NCI-H2029 treated with DMSO at 0.1 percent for 48 hours (cell line): ENCODE measurements at places on chromosomes 5 and 9.

- no peak for DNase-seq
These were observed 21.8 kb upstream of the PRUNE2 start for GRCh38 chr9:76927540-76928240.

- no peak for DNase-seq
These were observed 35.2 kb downstream of the MARVELD2 start for GRCh38 chr5:69450116-69450515.

GRCh38 chr9:108133101-108133500, 643.5 kb upstream of the KLF4 start:
- no peak for DNase-seq

- DNase-seq = no peak
These were observed 219.6 kb downstream of the DENND1A start for GRCh38 chr9:123710299-123710698.

DNA sequence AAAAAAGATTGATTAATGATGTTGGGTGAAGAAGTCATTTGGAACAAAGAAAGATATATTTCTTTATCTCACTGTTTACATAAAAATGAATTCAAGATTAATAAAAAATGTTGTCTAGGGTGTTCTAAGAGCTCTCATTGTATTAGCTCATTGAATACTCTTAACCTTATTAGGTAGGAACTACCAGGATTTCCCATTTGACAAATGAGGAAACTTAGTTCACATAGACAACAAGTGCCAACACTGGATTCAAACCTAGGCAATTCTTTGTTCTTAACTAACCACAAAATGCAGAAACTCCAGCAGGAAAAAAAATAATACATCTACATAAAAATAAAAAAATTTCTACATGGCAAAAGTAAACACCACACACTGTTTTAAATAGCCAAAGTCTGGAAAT, 175.8 kb downstream of the RAPGEF6 start:
- no peak for DNase-seq

DNA sequence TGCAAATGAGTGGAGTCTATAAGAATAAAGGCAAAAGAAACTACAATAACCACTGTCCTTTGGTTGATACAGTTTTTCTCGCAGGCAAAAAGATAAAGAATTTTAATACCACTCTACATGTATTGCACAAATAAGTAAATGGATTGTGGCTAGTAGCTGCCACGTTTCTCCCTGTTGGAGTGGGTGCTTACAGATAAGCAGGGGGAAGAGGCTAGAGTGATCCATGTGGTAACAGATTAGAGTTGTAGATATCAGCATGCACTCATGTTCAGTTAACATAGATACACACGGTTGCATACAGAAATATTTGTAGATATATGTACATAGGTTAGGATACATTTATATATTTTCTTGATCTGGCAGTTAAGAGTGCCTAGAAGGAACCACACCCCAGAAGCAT, 179.5 kb downstream of the ARHGEF28 start:
- DNase-seq = no peak

- no peak for DNase-seq
These were observed 59.4 kb upstream of the PTPN3 start for GRCh38 chr9:109557481-109557880.

- no peak for DNase-seq
These were observed 86.3 kb downstream of the AK8 start for GRCh38 chr9:132791699-132792240.

DNA sequence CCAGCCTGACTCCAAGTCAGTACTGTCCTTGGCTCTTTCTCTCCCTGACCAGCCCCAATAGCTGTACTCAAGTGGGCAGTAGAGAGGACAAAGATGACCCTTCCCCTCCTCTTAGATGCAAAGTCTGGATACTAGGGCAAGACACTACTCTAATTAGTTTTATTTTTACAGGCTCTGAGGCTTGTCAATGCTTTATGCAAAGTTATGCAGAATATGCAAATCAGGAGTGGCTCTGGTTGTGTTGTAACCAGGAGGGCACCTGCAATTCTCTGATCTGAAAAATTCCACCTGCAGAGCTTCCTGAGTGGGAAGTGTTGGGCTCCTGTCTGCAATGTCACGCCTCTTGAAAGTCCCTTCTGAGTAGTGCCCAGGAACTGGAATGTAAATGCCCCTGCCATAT, 201.5 kb downstream of the RGS3 start:
- DNase-seq = no peak

DNA sequence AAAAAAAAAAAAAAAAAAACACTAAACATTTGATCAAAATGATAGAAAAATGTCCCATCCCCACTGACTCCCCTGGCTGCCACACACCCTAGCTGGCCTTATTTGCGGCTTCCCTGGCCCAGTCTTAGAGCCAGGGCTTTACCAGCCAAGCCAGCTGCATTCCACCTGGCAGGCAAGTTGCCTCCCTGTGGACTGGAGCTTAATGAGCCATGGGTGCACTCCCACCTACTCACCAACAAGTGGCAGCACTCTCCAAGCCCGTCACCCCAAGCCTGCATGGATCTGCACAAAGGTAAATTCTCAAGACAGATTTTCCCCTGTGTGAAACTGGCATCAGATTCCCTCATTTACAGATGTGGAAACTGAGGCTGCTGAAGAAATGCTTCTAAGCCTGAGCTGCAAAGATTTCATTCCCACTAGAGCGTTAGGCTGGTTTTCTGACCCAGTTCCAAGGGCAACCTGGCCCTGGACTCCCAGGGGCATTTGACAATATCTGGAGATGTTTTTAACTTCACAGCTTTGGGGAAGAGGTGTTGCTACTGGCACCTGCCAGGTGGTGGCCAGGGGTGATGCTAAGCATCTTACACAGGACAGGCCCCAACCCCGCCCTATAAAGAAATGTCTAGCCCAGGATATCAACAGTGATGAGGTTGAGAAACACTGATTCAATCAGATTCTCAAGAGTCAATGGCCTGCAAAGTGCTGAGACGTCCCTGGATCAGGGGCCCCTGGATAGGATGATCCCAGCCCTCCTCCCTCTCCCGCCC, 21.9 kb upstream of the VDAC1 start:
- DNase-seq = no peak

- DNase-seq = no peak
These were observed 3.3 kb downstream of the MUSK start for GRCh38 chr9:110671849-110672248.

DNA sequence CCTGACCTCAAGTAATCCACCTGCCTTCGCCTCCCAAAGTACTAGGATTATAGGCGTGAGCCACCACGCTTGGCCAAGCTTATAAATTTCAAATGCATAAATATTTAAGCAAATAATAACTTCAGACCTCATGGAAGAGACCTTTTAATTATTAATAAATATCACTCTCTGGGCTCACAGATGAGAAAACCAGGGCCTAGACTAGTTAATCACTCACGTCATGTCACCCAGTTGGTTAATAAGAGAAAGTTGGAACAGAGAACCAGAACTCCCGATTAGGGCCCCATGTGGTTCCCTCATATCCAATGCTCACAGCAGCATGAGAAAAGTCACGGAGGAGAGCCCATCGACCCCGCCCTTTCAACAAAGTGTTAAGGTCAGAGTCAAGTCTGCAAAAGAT, 79.3 kb downstream of the EPB41L4A start:
- no peak for DNase-seq

GRCh38 chr9:72827950-72828731, 124.7 kb downstream of the ALDH1A1 start:
- DNase-seq = no peak

- no peak for DNase-seq
These were observed 566.7 kb downstream of the CCDC171 start for GRCh38 chr9:16119261-16120230.

DNA sequence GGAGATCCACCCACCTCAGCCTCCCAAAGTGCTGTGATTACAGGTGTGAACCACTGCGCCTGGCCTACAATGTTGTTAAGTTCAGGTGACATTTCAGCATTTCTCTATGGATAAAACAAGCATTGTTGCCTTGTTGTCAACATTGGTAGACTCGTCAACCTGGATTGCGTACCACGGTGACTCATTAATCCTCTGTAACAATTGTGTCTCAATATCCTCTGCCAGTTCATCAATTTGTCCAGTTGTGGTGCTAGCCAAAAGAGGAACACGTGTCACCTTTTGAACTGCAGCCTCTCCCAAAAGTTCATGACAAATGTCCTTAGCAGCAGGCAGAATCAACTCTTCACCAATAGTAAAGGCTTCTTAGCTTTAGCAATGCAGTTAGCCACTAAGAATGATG, 46.3 kb upstream of the LARP1 start:
- no peak for DNase-seq

GRCh38 chr9:120756531-120756930, 36.7 kb downstream of the FBXW2 start:
- DNase-seq = no peak

- no peak for DNase-seq
These were observed 610.3 kb upstream of the KLF4 start for GRCh38 chr9:108099854-108100253.

GRCh38 chr5:149503006-149503405, 48.2 kb downstream of the CSNK1A1 start:
- DNase-seq = no peak

- DNase-seq = no peak
These were observed 72.1 kb upstream of the RASA1 start for GRCh38 chr5:87195616-87196015.

DNA sequence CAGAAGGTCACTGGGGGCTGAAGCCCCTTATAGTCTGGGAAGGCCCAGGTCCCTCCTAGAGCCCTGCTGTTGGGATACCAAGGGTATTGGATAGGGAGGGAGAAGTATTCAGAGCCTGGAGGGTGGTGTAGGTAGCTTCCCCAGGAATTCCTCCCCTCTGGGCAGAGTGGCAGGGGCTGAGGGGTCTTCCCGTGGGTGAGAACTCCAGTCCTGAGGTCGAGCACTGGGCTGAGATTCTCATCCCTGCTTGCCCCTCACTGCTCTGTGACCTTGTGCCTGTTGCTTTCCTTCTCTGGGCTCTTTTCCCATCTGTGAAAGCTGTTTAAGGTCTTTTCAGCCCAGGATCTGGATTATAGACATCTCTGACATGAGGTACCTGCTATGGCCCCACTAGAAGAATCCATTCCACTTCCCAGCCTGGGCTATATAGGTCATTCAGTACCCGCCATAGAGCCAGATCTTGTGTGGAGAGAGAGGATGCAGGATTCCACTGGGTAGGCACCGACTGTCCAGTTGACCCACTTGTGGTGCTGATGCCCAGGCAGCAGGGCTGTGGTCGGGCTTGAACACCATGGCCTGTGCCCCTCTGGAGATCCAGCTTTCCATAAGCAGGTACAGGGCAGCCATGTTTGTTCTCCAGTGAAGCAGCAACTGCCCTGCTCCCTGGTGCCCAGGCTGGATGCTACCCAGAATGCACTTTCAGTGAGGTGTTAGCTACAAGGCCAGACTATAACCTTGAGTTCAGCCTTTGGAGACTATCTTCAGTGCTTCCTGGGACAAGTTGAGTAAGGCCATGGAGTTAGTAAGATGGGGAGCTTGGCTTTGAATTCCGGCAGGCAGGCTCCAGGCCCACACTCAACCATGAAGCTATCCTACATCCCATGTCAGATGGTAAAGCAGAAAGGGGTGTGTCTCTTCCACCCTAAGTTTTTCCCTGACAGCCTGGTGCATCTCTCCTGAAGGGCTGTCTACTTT, 60.1 kb downstream of the AMBP start:
- no peak for DNase-seq

DNA sequence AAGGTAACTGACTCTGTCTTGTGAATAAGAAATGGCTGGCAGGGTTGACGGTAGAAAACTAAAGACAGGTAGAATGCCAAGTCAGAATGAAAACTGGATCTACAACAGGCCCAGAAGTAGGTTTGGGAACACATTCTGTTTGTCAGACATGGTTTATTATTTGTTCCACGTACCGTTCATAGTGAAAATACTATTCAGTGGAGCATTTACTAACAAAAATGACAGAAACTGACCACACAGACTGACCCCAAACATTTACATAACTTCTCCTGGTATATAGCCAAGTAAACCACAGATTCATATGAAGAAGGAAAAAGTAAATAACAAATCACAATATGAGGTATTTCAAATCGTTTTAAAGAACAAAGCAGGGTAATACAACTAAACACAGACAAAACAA, 73.7 kb downstream of the SLC38A9 start:
- DNase-seq = peak; percentile 54

GRCh38 chr5:143923634-143924266, 111.8 kb downstream of the HMHB1 start:
- DNase-seq = no peak

GRCh38 chr9:22142671-22143070, 133.6 kb upstream of the CDKN2B start:
- DNase-seq = no peak

DNA sequence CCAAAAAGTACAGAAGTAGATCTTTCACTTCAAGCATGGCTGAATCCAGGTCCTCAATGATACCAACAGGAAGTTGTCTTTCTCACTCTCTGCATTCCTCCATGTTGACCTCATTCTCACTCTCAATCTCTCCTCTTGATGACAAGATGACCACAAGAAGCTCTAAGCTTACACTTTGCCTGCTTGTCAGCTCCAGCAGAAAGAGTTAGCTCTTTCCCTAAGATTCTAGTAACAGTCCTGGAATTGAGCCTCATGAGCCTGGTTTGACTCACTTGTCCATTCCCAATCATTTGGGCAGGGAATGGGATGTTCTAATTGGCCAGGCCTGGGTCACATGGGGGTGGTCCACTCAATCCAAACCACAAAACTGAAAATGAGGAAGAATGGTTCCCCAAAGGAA, 3.3 kb upstream of the CLTA start:
- DNase-seq = no peak

DNA sequence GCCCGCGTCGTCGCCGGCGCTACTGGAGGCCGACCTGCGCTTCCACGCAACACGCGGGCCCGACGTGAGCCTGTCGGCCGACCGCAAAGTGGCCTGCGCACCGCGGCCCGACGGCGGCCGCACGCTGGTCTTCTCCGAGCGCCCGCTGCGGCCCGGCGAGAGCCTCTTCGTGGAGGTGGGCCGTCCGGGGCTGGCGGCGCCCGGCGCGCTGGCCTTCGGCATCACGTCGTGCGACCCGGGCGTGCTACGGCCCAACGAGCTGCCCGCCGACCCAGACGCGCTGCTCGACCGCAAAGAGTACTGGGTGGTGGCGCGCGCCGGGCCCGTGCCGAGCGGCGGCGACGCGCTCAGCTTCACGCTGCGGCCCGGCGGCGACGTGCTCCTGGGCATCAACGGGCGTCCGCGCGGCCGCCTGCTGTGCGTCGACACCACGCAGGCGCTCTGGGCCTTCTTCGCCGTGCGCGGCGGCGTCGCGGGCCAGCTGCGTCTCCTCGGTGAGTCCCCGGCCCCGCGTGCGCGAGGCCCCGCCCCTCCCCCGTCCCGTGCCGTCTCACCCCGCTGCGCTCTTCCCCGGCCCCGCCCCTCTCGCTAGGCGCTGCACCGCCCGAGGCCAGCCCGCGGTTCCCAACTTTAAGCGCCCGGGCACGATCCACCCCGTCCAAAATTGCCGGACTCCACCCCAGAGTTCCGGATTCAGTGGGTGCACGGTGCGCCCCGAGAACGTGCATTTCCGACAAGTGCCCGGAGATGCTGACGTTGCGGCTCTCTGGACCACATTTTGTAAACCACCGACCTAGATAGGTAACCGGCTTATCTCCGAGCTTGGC, 42.8 kb downstream of the NEURL1B start:
- DNase-seq = no peak

GRCh38 chr9:96440671-96441199, 9.2 kb upstream of the HABP4 start:
- DNase-seq = no peak
